A172 (cell line): ENCODE measurements at places on chromosomes 2 and 18.

DNA sequence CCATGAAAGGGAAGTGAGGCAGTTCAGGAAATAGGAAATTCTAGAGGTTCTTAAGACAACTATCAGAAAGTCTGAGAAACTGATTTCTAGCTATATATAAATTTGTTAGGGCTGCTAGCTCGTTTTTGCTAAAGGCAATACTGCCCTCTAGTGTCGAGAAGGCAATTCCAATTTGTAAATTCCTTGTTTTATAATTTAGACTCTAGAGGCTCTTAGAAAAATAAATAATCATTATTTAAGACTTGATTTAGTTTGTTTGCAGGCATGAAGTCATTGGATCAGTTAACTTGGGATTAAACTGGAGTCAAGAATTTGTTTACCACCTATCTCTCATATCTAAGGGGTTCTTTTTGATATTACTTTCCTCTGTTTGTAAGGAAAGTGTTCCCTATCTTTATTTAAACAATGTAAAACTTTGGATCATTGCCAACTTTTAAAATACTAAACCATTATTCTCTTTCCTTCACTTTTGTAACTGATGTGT, 66.2 kb downstream of the ACVR2A start:
- DNase-seq = peak; percentile 57

DNA sequence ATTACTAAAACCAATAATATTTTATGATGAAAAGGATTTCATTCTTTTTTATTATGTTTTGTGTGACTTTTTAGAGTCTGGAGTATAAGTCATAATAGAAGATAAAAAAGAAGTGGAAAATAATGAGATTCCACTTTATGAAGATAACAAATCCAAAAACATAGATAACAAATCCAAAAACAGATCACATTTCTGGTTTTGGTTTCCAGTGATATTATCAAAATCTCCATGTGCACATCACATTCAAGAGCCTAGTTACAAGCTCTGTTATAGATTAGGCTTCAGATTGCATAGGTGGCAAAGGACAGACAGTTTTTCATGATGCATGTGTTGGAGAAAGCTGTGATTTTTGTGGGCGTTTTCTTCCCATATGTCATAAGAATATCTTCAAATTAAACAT, 648.2 kb downstream of the STK39 start:
- no peak for DNase-seq

- DNase-seq = no peak
These were observed 61.7 kb downstream of the CERS6 start for GRCh38 chr2:168517816-168518215.

- DNase-seq = no peak
These were observed 66.6 kb upstream of the SNTG2 start for GRCh38 chr2:883803-884748.

GRCh38 chr18:75287700-75288099, 77.1 kb downstream of the TSHZ1 start:
- no peak for DNase-seq

GRCh38 chr2:3814706-3815245, 111.4 kb downstream of the DCDC2C start:
- no peak for DNase-seq

GRCh38 chr2:217638031-217638430, 364.8 kb downstream of the TNS1 start:
- DNase-seq = no peak

DNA sequence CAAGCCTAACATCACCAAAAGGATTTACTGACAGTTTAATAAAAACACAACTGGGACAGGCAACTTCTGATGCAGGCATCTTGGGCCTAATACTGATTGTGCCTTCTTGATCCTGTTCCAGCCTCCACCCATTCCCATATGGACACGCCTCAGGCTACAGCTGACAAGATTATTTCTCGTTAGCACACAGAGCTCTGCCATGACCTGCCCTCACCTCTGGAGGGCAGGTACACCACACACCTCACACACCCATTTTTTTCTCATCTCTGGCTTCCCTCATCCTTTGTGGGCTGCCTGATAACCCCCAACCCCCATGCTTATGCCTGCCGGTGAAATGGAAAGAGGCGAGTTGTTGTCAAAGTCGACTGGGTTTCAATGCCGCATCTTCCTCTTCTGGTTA, 147.0 kb downstream of the ANTXR1 start:
- peak; percentile 39 for DNase-seq

GRCh38 chr18:9685615-9685890, 22.5 kb upstream of the RAB31 start:
- no peak for DNase-seq

GRCh38 chr2:201769666-201770373, 10.9 kb downstream of the ALS2 start:
- DNase-seq = no peak

- DNase-seq = no peak
These were observed 7.9 kb downstream of the RDH14 start for GRCh38 chr2:18552351-18553077.

- DNase-seq = no peak
These were observed 60.4 kb downstream of the KIAA1328 start for GRCh38 chr18:36889321-36889720.

- DNase-seq = no peak
These were observed 37.1 kb upstream of the FRZB start for GRCh38 chr2:182903566-182903965.

DNA sequence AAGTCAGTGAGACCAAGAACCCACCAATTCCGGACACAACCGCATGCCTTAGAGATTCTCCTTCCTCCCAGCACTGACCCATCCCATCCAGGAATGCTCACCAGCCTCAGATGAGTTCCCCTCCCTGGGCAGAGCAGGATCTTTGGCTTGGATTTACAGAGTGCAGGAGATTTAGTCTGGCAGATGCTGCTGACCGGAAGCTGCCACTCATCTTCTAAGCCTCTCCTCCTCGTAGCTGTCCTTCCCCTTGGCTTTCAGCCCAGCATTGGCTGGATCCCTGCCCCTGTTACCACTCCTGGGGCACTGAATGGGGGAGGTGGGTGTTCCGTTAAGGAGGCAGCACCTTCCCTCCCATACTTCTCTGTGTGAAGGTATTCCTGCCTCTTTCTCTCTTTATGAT, 53.2 kb downstream of the VWA3B start:
- no peak for DNase-seq

DNA sequence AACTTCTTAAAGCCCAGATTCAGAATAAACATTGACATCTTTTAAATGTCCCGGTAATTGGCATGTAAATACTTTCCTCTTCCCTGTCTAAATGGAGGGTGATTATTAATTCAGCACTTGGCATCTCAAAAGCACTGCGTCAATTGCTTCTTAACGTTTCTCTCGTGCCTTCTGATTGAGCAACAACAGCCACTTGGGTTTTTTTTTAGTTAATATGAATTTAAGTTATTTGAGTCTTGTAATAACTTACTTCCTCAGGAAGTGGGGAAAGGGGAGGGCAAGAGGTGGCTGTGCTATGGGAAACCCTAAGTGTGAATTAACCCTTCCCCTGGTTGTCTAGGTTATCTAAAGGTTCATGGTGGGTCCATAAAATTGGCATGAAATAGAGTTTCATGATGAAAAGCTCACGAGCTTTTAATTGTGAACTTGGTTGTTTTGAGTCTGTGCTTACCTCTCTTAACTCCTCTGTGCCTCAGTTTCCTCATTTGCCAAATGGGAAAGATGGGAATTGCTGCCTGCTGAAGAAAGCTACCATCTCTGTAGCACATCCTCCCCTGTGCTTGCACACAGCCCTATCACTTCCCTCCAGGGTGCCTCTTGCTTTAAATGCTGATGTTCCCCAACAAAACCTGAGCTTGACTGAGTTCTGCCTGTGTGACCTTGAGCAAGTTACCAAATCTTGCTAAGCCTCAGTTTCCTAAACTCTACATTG, 126.3 kb upstream of the BCL2L11 start:
- DNase-seq = no peak

DNA sequence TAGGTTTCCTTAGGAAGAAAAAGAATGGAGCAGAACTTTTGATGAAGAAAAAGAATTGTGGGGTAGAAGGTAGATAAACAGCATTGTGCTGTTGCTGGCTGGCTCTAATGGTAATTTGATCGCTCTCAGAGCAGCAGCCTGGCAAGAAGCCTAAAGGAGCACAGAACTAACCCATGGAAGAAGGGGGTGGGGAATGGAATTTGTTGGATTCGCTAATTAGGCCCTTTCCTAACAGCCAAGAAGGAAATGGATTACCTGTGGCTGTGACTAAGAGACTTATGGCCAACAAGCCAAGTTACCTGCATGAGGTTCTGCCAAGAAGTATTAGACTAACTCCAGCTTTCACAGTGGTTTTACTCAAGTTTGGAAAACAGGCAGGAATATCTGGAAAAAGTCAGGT, 210.6 kb downstream of the IKZF2 start:
- DNase-seq = peak; percentile 10

DNA sequence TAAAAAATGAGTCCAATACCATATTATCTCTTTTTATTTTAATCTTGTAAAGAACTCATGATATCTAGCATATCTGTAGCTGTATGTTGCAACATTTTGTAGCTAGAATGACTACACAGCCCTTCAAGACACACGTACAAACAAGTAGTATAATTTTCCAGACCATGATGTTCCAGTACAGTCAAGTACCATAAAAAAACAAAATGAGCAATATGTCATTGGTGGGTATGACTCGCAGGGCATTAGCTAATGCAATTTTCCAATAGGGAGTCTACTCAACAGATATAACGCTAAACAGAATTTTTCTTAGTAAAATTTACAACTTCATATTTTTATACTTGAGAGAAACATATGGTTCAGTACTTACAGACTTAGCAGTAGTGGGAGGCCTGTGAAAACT, 53.6 kb upstream of the UGP2 start:
- peak; percentile 41 for DNase-seq
